Posterior vena cava (tissue), 2 donors: ENCODE measurements at places on chromosomes 7 and 10. TPM values are rescaled to one million over a fixed set of nuclear protein-coding genes. Genes with fewer than 3 reads are reported as not detected.

TMEM176B gene
- total RNA-seq: 65.3 TPM

MAT1A gene
- not detected for total RNA-seq

NPSR1 gene
- total RNA-seq: not detected

PTEN gene
- total RNA-seq: 92.2 TPM

FGFBP3 gene
- 1.00 TPM for total RNA-seq

SH2D4B gene
- total RNA-seq: not detected

DKK1 gene
- 8.1 TPM for total RNA-seq

SLC26A5 gene
- total RNA-seq: not detected

TNPO3 gene
- total RNA-seq: 27.9 TPM

STEAP1B gene
- 2.5 TPM for total RNA-seq

ICA1 gene
- 11.8 TPM for total RNA-seq

COL17A1 gene
- total RNA-seq: 0.48 TPM

SSC4D gene
- 0.38 TPM for total RNA-seq

OR2A1 gene
- not detected for total RNA-seq

ZSCAN21 gene
- total RNA-seq: 9.2 TPM

CALML5 gene
- total RNA-seq: not detected

DNA sequence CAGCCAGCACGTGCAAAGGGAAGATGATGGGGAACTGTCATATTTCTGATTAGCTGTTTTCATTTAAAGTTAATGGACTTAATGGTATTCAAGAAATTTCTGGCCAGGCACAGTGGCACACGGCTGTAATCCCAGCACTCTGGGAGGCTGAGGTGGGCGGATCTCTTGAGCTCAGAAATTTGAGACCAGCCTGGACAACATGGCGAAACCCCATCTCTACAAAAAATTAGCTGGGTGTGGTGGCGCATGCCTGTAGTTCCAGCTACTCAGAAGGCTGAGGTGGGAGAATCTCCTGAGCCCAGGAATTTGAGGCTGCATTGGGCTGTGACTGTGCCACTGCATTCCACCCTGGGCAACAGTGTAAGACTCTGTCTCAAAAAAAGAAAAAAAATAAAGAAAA, 18.7 kb downstream of the STN1 start:
- DNase-seq: no peak

- no peak for DNase-seq
These were observed 548.9 kb upstream of the AUTS2 start for GRCh38 chr7:69049326-69049725.

DNA sequence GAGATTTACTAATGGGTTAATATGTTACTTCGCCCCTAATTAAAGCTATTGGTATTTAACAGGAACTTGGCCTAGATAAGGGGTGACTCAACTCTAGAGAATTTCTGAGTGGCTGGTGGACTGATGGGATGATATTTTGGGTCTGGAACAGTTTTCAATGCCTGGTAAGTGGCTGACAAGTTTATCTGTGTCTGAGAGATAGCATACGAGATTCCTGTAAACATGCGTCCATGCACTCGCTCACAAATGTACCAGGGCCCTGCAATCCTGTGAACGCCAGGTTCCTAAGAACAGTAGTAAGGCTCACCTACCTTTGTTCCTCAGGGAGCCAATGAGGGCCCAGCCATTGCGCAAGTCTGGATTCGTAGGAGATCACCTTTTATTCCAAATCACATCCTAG, 683.8 kb upstream of the ANKRD30A start:
- DNase-seq: no peak

- DNase-seq: no peak
These were observed 174.1 kb upstream of the TNRC18 start for GRCh38 chr7:5597772-5598171.

GRCh38 chr7:69199041-69199440, 399.2 kb upstream of the AUTS2 start:
- DNase-seq: no peak

GRCh38 chr7:24199978-24200377, 84.0 kb upstream of the NPY start:
- DNase-seq: no peak

GRCh38 chr7:142881586-142882337, 3.8 kb downstream of the TRPV6 start:
- peak; percentile 42 for DNase-seq

DNA sequence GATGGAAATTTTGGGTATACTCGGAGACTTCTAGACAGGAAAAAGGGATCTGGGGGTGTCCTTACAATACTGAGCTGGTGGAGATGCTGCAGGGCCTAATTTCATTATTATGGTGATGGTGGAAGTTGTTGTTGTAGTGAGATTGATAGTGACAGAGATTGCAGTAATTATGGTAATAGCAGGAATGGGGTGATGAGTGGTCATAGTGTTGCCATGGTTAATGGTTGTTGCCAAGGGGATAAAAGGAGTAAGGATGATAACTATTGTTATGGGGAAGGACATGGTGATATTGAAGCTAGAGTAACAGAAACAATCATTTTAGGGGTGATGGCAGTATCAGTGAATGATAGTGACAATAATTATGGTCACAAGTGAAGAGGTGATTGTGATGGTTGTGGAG, 27.1 kb upstream of the LBX1 start:
- no peak for DNase-seq

DNA sequence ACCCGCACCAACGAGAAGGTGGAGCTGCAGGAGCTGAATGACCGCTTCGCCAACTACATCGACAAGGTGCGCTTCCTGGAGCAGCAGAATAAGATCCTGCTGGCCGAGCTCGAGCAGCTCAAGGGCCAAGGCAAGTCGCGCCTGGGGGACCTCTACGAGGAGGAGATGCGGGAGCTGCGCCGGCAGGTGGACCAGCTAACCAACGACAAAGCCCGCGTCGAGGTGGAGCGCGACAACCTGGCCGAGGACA, 1.6 kb downstream of the VIM start:
- no peak for DNase-seq

GRCh38 chr10:70093335-70093944, 39.2 kb downstream of the AIFM2 start:
- DNase-seq: no peak

DNA sequence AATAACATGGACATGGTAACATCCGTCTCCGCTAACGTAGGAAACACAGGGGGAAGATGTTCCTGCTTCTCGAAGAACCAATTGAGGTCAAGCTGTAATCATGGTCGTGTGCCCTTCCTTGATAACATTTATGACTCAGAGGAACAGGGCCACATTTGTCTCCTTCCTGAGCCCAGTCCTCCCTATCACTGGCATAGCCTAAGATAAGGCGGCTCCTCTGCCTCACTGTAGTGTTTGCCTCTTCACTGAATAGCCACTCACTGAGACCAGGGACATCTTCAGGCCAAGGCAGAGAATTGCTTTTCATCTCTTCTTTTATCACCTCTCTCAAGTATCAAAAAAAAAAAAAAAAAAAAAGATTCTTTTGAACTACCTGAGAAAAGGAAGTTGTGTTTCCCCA, 5.4 kb upstream of the GRM8 start:
- no peak for DNase-seq

GRCh38 chr7:11294218-11294617, 320.5 kb downstream of the PHF14 start:
- DNase-seq: no peak

DNA sequence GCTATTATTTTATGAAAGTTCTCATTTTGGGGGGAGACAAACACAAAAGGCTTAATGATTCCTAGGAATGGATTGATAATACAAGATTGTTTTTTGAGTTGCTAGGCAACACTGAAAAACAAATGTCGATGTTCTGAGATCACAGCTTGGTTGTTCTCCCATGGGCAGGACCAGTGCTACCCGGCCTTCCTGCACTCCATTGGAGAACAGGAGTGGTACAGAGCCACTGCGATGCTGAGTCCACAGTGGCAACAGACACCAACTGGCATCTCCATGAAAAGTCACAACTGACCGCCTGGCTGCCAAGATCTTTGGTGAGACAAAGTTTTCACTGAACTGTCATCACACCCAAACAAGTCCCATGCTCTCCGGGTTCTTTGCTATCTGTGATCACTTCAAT, 68.9 kb upstream of the NMT2 start:
- no peak for DNase-seq

GRCh38 chr10:22623633-22624253, 90.6 kb downstream of the PIP4K2A start:
- no peak for DNase-seq

GRCh38 chr7:54860003-54860775, 101.2 kb upstream of the SEC61G start:
- DNase-seq: no peak

GRCh38 chr7:114956702-114957101, 34.8 kb downstream of the MDFIC start:
- no peak for DNase-seq

GRCh38 chr10:121774404-121774803, 153.4 kb downstream of the ATE1 start:
- DNase-seq: no peak

GRCh38 chr7:4345004-4345403, 337.1 kb upstream of the FOXK1 start:
- no peak for DNase-seq

GRCh38 chr10:1595242-1595600, 142.1 kb downstream of the ADARB2 start:
- no peak for DNase-seq

- no peak for DNase-seq
These were observed 700 bp downstream of the NIPSNAP2 start for GRCh38 chr7:55965100-55965470.

GRCh38 chr7:83005410-83005809, 157.3 kb downstream of the PCLO start:
- DNase-seq: no peak

- DNase-seq: no peak
These were observed 224.8 kb upstream of the KLF14 start for GRCh38 chr7:130958846-130959245.

DNA sequence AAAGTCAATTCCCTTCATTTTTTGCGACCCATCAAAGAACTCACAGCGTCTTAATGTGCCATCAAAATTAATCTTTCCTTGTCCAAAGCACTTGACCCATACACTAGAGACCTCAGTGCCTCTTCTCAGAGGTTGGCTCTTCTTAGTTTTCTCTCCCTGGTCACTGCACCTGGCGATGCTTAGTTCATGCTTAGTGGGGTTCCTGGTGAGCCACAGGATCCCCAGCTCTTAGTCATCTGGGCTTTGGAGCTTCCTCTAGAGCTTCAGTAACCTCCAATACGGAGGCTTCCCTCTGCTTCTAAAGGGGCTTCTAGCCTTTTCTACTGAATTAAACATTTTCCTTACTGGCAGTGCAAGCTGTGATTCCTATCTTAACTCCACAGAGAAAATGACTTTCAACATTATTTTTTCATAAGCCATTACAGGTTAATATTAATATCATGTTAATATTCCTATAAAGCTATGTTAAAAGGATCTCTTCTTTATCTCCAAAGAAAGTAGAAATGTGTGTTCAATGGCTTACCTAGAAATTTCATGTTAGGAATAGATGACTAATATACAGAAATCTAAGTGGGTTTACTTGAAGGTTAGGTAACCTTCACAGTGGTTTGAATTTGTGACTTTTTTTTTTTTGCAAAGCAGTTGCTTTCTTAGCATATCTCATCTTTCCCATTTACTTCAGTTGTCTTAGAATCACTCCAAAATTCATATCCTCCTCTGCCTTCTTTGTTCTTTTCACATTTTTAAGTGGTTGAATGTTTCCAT, 295.2 kb downstream of the CAMK1D start:
- no peak for DNase-seq

DNA sequence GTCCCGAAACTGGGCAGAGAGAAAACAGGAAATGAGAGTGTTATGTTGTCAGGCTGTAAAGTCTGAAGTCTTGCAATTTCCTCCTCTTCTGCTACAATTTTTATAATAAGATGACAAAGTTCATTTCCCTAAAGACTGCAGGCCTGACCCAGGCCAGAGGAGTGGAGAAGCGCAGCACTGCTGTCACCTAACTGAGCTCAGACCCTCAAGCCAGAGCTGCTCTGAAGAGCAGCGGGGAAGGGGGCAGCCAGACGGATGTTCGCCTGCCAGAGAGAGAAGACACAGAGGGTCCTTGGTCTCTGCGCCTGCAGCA, 12.6 kb upstream of the AOAH start:
- DNase-seq: no peak

DNA sequence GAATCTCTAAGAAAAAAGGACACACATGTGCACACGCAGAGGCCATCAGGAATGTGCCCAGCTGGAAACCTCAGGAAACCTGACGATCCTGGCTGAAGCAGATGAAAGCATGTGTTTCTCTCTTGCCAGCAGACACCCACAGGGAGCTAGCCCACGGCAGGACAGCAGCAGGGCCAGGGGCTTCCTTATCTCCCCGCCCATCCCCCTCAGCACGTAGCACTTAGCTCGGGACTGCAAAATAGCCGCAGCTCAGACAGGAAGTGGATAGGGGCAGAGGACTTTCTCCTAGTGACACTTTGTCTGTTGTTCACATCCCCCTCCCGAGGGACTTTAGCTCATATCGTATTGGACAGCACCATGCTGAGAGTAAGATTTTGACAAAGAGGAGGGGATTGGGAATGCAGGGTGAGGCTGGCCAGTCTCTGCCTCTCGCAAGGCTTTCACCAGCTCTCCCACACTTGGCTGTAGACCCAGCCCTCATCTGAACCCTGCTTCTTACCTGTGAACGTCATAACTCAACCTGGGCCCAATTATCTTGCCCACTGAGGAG, 63.8 kb downstream of the MKI67 start:
- DNase-seq: no peak

GRCh38 chr7:8189625-8190024, 72.3 kb downstream of the ICA1 start:
- no peak for DNase-seq

GRCh38 chr7:26694141-26694540, 170.2 kb downstream of the SKAP2 start:
- no peak for DNase-seq

- no peak for DNase-seq
These were observed 15.4 kb downstream of the NRF1 start for GRCh38 chr7:129626896-129627295.

GRCh38 chr7:102291916-102292267, 5.2 kb downstream of the SH2B2 start:
- DNase-seq: no peak
